NCI-H524 treated with DMSO at 0.1 percent for 48 hours (cell line): ENCODE measurements at places on chromosomes 13 and 19.

DNA sequence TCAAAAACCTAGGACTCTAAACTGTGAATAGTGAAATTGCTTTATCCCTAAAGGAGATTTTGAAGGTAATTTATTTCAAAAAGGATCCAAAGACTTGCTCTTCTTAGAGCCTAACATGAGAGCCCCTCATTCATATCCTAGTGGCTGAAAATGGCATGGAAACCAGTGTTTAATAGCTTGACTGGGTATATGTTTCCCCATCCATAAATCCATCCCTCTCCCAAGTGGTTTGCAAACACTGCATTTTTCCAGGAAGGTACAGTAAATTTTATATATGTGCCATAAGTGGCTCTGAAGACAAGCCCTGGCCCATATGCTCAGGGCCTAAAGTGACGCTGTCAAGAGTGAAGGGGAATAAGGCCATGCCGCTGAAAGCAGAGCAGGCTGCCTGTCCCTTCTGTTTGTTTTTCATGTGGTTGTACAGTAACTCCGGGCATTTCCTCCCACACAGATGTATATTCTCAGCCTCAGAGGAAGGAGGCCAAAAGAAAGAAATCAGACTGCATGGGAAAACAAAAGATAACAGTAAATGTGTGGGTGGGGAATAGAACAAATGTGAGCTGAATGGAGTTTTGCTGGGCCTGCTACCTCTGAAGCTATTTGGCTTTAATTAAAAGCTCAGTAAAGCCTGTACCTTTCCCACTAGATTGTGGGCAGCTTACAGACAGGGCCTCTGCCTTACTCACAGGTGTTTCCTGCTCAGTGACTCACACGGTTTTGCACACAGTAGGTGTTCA, 181.9 kb downstream of the PCDH9 start:
- peak; percentile 74 for DNase-seq

GRCh38 chr19:10516671-10517286, 468 bp downstream of the S1PR5 start:
- DNase-seq = no peak

DNA sequence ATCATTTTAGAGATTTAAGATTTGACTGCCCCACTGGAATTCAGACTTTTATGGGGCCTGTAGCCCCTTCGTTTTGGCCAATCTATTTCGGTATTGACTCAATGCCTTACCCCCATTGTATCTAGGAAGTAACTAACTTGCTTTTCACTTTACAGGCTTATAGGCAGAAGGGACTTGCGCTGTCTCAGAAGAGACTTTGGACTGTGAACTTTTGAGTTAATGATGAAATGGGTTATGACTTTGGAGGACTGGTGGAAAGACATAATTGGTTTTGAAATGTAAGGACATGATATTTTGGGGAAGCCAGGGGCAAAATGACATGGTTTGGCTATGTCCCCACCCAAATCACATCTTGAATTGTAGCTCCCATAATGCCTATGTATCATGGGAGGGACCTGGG, 463.0 kb upstream of the KLHL1 start:
- no peak for DNase-seq

DNA sequence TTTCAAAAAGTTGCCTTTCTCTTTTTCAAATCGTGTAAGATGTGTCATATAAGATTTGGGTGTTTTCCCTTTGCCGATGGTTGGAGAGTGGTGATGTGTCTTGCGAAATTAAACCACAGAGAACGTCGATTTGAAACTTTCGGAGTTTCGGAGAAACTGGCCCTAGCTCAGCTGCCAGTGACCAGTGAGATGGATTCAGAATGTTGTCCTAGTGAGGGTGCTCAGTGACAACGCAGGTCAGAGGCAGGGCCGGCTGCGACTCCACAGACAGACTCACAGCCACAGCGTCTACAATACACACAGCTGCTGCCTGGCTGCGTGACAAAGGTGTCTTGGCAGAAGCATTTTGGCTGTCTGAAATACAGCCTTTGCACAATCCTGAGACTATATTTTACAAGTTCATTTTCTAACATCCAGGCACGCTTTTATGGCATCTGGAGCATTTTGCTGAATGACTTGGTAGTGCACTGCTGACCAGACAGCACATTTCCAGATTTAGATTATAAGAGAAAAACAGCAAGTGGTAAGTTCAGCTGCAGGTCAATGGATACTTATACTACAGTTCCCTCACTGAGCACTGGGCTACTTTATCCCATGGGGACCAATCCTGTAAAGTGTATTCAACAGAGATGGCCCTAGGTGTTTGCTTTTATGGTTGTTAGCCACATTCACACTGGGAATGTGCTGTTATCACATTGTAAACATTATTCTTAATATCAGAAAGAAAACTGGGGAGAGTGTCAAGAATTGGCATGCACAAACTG, 207.5 kb downstream of the KCNRG start:
- no peak for DNase-seq

DNA sequence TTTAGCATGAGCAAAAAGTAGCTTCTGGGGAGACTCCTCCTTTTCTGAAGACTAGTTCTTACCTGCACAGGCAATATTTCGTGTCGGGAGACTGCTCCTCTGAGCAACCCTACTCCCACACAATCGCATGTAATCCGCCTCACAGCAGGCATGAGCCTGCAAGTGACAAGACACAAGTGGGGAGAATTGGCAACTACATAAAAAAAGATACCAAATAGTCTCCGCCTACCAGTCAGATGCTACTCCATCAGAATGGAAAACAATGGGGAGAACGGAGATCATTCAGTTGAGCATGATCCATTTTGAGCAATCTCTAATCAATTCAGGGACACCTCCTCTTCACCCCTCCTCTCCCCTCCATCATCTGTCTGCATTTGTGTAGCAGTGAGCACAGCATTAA, 321.0 kb downstream of the COG6 start:
- DNase-seq = no peak

DNA sequence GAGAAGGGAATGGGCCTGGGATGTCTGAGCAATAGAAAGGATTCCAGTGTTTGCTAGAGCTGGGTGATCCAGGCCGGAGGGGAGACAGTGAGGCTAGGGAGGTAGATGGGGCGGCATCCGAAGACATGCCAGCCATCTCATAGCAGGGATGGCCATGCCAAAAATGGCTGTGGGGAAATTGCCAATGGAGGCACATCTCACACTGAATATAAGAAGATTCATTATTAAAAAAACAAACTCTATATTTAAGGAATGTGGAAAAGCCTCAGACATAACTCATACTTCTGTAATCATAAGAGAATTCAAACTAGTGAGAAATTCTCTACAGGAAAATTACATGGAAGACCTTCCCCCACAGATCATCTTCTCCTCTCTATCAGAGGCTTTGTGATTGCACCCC, 289.2 kb downstream of the FGF9 start:
- no peak for DNase-seq

DNA sequence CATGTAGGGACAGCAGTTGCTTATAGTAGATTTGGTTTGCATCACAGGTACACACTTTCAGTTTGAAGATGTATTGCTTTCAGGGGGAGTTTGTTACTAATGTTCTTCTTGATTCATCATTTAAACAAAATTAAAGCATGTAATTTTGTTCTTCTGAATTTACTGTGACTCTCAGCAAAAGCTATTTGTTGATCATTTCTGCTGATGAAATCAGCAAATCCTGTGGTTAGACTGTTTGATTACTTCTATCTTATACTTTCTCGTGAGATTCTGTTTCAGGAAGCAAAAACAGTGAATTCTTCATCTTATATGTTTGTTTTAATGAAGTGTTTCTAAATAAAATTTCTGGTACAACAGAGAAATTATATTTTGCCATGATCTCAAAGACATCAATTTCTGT, 497.6 kb downstream of the GPC6 start:
- no peak for DNase-seq

GRCh38 chr19:2375353-2376121, 15.5 kb downstream of the TMPRSS9 start:
- no peak for DNase-seq

GRCh38 chr19:46748325-46749109, 2.3 kb upstream of the STRN4 start:
- no peak for DNase-seq

DNA sequence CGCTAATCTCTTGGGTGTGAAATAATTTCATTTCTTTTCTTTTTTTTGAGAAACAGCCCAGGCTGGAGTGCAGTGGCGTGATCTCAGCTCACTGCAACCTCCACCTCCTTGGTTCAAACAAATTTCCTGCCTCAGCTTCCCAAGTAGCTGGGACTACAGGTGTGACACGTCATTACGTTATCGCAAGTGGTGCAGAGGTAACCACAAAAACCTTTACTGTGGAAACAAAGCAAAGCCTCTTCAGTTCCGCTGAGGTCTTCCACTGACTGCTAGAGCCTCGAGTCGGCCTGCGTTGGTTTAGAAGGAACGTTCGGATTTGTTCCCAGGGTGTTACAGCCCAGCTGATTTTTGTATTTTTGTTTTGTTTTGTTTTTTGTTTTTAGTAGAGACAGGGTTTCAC, 2.0 kb upstream of the ZNF784 start:
- no peak for DNase-seq

- no peak for DNase-seq
These were observed 27.1 kb downstream of the STK24 start for GRCh38 chr13:98549728-98550317.

DNA sequence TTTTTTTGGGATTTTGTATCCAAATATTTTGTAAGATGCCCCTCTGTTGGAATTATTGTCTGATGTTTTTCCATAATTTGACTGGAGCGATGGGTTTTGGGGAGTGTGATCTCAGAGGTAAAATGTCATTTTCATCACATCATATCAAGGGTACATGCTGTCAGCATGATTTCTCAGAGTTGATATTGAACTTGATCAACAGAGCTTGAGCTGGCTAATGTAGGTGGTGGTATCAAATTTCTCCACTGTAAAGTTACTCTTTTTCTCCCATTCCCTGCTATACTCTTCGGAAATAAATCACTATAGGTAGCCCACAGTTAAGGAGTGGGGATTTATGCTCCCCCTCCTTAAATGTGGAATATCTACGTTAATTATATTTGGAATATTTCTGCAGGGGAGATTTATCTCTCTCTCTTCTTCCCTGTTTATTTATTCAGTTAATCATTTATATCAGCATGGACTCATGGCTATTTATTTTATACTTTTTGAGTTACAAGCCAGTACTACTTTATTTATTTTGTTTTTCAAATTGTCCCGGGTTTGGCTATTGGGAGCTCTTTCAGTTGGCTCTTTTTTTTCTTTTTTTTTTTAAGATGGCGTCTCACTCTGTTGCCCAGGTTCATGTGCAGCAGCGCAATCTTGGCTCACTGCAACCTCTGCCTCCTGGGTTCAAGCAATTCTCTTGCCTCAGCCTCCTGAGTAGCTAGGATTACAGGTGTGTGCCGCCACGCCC, 8.8 kb downstream of the SETDB2 start:
- no peak for DNase-seq

DNA sequence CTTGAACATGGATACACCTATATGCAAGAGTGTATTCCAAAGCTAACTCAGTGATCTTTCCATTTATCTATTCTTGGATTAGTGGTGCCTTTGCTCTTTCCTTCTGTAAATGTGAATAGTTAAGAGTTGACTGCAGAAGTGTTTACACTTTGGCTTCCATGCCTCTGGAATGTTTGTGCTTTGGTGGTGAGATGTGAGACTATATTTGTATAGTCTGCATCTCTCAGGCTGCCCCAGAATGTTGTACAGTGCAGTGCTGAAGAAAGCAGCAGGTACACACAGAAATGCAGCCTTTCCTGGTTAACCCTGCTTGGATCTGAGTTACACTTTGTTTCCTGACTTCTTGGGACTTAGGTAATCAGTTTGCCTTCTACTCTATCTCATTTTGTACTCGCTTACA, 90.2 kb downstream of the DNAJC15 start:
- DNase-seq = no peak

DNA sequence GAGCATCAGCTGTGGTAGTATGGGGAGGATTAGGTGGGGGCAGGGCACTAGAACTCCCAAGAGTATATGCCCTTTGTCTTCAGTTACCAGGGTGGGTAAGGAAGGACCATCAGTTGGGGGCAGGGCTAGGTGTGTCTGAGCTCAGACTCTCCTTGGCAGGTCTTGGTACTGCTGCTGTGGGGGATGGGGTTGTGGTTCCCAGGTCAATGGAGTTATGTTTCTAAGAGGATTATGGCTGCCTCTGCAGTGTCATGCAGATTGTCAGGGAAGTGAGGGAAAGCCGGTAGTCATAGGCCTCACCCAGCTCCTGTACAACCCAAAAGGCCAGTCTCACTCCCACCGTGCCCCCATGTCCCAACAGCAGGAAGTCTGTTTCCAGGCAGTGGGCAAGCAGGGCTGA, 8.8 kb upstream of the ZNF578 start:
- no peak for DNase-seq

GRCh38 chr13:42477596-42478190, 96.3 kb upstream of the TNFSF11 start:
- no peak for DNase-seq

- DNase-seq = no peak
These were observed 1239.5 kb downstream of the PCDH9 start for GRCh38 chr13:65990684-65991083.

DNA sequence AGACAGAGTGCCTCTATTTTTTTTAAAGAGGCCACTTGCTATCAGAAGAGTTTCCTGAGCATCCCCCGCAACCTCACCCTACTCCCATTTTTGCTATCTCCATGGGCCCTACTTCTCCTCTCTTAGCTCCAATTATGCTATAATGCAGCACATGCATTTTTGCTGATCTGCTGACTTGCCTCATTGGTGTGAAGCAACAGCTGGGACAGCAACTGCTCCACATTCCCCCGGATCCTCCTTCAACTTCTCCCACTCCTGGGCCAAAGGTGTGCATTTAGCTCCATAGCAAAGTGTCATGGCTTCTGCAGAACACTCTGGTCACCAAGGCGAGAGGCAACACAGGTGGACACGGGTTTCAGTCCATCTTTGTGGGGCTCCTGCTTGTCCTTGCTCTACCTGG, 56.7 kb upstream of the USP29 start:
- DNase-seq = no peak

DNA sequence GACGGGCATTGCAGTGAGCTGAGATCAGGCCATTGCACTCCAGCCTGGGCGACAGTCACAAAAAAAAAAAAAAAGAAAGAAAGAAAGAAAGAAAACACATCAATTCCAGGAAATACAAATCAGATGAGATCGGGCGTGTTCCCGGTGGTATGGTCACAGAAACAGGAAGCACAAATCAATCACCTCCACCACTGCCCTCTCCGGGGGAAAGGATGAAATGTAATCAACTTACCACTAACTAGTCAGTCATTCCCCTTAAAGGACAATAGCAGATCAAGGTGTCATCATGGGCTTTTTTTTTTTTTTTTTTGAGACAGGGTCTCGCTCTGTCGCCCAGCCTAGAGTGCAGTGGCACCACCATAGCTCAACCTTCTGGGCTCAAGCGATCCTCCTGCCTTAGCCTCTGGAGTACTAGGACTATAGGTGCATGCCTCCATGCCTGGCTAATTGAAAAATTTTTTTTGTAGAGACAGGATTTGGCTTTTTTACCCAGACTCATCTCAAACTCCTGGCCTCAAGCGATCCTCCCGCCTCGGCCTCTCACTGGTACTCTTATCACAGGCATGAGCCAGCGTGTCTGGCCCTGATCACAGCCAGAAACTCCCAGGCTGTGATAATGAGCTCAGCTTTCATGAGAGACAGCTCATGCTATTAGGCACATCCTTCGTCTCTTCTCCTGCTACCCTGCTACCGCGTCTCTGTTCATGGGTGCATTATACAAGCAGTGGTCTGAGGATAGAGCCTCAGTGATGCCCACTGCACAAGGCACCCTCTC, 6.8 kb upstream of the DPRX start:
- DNase-seq = no peak
